ENCODE measurements at places on chromosomes 16 and 17.

DNA sequence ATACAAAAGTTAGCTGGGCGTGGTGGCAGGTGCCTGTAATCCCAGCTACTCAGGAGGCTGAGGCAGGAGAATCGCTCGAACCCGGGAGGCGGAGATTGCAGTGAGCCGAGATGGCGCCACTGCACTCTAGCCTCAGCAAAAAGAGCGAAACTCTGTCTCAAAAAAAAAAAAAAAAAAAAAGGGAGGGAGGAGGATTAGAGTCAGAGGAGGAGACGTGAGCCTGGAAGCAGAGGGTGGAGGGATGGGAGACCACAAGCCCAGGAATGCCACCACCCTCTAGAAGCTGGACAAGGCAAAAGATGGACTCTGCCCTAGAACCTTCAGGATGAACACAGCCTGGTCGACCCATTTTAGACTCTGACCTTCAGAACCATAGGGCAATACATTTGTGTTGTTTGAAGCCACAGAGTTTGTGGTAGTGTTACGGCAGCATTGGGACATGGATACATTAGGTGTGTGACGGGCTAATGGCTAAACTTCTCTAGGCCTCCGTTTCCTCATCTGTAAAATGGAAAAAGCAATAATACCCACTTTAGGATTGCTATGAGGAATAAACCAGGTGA lies 2.1 kb upstream of the SMIM22 start:
- DNase-seq = no peak

DNA sequence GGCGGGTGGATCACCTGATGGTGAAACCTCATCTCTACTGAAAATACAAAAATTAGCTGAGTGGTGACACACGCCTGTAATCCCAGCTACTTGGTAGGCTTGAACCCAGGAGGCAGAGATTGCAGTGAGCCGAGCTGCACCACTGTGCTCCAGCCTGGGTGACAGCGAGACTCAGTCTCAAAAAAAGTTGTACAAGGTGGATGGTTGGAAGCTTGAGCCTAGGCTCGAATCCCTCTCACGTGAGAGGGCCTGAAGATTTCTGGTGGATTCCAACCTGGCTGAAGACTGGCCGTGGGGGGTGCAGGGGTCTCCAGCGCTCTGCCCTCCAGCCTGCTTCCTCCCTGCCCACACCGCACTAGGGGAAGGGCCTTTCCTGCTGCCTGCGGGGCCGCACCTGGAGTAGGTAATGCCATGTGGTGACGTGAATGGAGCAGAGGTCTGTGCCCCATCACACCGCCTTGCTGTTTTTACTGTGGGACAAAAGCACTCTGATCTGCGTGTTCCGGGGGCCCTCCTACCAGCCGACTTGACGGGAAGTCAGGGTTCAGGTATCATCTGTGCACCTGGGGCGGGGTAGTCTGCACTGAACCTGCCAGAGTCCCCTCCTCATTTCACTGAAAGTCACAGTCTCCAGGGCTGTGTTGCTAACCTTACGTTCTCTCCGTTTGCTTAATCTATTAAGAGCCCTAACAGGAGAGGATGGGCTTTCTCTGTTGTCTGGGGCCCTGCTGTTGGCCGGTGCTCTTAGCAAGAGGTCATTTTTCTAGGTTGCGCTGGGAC lies 4.2 kb downstream of the RPL13 start:
- DNase-seq = no peak

DNA sequence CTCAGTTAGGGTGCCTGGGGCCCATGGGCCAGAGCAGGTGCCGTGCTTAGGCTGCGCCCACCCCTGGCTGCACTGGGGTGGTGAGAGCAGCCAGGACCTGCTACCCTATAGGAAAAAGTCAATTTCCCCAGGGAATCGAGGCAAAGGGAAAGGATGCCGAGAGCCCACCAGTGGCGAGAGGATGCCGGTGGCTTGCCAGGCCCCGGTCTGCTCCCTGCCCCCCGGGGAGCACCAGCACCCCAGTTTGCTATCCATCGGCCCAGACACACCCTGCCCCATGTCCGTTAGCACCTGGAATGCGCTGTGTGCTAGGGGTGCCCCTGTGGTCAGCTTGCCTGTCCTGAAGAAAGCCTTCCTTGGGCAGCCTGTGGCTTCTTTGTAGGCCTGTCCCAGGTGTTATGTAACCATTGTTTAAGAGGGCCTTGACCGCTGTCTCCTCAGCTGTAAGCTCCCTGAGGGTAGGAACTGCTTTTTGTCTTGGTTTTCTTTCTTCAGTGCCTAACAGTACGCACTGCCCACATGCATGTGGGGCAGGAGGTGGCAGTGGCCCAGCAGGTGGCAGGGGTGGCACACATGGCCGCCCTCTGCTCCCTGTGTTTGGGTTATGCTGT lies 40.8 kb downstream of the NT5M start:
- DNase-seq = no peak

DNA sequence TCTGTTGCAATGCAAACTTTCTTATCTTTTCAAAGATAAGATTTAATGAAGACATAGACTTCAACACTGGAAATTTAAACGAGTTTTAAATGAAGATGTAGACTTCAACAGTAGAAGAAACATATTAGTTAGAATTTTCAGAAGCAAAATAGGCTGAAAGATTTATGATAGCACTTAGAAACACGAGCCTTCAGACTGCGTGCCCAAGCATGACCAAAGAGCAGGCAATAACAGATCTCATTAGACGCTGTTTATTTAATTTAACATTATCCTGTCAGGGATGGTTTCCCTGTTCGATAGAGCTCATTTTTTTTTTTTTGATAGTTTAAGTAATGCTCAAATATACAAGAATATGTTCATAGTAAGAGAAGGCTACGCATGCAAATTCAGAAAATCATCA lies 604.7 kb upstream of the SOX9 start:
- DNase-seq = no peak

- no peak for DNase-seq
Observed at GRCh38 chr17:45942284-45942683, 47.9 kb downstream of the MAPT start.

- no peak for DNase-seq
Observed at GRCh38 chr17:28030386-28030785, 12.1 kb upstream of the NLK start.

Measured in inflammatory macrophage treated with lipopolysaccharide for 4 hours (primary cell).